KG1 (cell line): ENCODE measurements at places on chromosomes 2 and 18.
A peak's percentile ranks its signal among the peaks of the same experiment; 100 is the strongest.

DNA sequence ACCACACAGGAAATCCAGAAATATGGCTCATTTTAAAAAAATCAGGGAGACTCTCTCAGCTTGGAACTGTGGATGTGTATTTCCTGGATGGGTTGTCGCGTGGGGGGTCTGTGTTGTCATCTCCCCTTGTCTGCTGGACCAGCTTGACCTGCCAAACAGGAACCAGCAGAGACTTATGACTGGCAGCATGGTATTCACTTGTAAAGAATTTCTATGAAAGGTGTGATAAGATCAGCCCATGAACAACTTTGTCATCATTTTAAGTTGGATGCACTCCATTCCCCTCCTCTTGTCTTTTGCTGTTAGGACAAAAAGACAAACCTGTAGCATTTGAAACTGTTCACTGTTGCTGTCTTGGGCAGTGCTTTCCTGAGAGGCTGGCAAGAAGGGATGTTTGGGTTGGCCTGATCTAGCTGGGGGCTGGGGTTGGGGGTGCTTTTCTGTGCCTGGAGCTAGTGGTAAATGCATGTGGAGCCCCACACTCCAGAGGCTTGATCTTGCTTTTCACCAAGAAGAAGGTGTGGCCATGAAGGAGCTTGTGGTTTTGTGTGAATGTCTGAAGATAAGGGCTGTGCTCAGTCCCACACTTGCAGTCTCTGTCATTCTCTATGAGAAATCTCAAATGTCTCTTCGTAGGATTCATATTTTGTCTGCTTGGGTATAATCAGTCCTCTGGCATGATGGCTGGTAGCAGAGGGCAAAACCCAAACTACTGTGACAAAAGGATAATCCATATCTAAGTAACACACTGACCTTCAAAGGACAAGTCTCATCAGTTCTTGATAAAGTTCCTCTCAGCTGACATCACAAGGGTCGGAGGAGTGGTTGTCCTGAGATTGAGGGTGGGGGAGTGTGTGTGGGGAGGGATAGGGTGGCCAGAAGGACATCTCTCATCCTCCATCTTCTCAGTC, 39.0 kb downstream of the RALB start:
- no peak for DNase-seq

- no peak for DNase-seq
Observed at GRCh38 chr2:46937471-46937901, 21.9 kb upstream of the MCFD2 start.

- no peak for DNase-seq
Observed at GRCh38 chr2:66464930-66465637, 30.2 kb downstream of the MEIS1 start.

DNA sequence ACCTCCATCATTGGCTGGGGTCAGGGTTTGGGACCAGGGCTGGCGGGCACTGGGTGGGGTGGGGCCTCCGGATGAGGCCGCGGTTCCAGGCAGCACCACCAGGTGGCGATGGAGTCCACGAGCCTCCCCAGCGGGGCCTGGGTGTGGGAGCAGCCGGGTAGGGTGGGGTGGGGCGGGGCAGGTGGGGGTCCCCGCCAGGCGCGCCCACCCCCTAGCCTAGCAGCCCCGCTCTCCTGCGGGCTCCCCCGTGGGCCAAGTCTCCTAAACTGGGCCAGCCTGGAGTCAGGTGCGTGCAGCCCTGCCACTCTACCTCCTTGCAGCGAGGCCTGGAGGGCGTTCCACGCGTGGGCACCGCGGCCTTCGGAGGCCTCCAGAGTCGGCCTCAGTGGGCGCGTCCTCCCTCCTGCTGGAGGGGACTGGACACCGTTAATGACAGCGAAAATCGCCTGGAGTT, 187.5 kb downstream of the TWIST2 start:
- DNase-seq: no peak

GRCh38 chr2:102606353-102606752, 13.0 kb upstream of the SLC9A2 start:
- no peak for DNase-seq

GRCh38 chr2:109355192-109355843, 226.3 kb downstream of the SH3RF3 start:
- DNase-seq: no peak

DNA sequence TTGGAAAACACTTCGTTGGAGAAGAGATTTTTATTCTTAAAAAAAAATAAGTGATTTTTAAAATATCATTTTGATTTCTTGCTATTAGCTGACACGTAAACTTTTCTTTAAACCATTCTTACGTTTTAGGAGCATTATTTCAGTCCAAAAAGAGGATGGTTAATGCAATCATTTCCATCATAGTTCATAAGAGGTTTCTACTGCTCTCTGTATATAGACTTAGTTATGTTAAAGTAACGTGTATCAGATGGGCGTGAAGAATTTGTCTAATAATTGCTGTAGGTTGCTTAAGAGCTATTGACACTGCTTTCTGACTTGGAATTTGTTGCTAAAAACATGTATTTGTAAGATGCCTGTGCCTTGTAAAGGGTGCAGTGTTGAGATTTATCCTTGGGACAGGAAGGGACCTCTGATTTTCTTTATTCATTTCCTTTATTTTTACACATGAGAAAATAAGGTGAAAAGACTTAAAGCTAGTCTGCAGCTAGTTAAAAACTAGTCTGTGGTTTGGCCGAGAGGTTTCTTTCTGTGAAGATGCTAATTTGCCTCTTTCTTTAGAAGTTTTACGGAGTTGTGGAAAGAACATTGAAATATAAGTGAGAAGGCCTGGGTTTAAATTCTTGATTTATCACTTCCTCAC, 2.9 kb downstream of the ANKRD12 start:
- no peak for DNase-seq

GRCh38 chr2:188326669-188327301, 35.1 kb downstream of the GULP1 start:
- DNase-seq: no peak

- no peak for DNase-seq
Observed at GRCh38 chr2:198957181-198957580, 500.6 kb downstream of the SATB2 start.

DNA sequence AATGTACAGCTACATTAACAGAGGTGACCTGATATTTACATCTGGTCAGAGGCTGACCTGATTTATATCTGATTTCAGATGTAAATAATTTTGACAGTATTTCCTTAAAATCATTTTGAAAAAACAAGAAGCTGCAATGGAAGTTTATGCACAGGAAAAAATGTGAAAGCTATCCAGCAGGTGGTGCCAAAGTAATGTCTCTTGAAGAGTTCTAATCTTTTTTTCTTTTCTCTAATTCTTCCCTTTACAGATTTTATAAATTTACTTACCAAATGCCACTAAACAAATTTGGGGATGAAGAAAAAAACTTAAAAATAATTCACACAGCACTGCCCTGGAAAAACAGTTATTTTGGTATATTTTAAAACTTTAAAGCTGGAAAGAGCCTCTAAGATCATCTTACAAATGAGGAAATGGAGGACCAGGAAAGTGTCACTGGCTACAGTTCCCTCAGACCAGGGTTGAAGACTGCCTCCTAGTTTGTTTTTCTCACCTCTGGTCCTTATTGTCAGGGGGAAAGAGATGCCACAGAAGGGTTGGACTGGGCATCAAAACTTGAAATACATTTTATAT, 16.4 kb upstream of the FBLN7 start:
- peak; percentile 45 for DNase-seq

DNA sequence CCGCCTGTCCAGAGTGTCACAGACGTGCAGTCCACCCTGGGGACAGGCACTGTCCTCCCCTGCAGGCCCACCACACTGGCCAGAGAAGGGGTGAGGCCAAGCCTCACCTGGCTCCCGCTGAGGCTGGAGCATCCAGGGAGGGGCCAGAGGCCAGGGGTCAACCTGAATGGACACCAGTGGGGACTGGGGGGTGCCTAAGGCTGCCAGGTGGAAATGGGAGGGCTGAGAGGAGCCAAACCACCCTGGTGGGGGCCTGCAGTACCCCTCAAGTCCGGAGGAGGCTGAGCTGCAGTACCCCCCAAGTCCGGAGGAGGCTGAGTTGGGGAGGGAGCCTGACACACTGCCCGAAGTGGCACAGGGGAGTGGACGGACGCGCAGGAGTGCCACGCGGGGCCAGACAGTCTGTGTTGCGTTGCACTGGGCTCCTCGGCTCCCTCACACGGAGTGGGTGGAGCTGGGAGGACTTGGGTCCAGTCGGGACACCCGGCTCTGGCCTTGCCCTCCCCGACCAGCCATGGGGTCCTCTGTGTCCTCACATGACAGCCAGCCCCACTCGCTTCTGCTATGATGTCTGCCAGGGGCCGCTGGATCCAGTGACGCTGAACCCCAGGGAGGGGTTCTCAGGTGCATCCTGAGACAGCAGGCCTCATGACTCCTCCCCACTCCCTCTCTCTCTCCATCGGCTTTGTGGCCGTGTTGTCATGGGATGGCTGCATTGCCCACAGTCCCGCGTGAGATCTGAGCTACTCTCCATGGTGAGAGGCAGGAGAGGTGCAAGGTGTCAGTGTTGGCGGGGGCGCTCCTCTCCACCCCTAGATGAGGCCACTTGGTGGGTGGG, 22.3 kb upstream of the GPC1 start:
- no peak for DNase-seq

DNA sequence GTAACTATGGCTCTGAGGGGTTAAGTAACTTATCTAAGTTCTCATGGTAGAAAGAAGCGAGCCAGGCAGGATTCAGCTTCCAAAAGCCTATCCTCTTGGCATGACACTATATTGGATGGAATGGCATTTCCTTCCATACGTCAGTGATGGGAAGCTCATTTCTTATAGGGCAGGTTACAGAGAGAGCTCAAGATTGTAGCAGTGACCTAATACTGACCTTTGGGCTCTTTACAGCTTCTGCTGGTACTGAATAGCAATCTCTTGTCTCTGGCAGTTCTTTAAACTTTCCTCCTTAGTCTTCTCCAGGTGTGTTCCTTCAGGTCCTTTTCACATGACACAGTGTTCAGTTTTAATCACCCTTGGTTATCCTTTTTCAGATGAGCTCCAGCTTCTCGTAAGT, 133.0 kb downstream of the HRH4 start:
- DNase-seq: no peak

- DNase-seq: no peak
Observed at GRCh38 chr2:38666556-38666910, 619 bp downstream of the GALM start.

GRCh38 chr2:232891621-232892071, 21.6 kb downstream of the SNORC start:
- DNase-seq: no peak

GRCh38 chr18:8705961-8706790, 820 bp downstream of the MTCL1 start:
- DNase-seq: no peak

GRCh38 chr2:167057446-167057845, 169.2 kb downstream of the XIRP2 start:
- no peak for DNase-seq

GRCh38 chr2:61405813-61406212, 65.1 kb downstream of the USP34 start:
- no peak for DNase-seq

DNA sequence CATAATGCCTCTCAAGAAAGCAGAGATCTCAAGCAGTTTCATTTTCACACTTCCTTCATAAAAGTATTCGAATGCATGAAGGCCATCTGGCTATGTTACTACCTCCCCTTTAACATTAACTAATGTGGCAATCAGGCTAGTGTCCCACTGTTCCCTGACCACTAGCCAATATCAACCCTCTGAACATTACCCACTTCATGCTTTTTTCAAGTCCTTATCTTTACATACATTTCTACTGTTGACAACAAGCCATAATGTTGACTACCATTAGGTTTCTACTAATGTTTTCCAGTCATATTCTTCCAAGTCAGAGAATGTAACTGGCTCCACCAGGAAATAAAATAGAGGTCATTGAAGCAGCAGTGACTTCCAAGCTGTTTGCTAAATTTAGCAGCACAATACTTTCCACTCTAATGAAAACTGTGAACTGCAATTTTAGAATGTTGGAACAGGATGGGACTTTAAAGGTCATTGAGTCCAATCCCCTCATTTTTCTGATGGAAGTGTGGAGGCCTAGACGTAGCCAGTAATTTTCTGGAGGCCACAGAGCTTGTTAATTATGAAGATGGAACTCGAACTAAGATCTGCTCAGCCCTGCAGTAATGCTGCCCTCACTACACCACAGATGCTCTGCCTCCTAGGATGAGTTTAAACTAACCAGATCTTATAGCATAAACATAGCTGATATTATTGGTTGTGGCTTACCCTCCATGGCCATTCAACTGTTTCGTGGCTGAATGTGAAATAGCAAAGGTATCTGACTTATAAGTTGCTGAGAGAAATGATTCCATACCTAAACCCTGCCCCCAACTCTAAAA, 630 bp upstream of the PPP1R1C start:
- DNase-seq: no peak

- DNase-seq: no peak
Observed at GRCh38 chr18:77487951-77488740, 238.5 kb downstream of the GALR1 start.

DNA sequence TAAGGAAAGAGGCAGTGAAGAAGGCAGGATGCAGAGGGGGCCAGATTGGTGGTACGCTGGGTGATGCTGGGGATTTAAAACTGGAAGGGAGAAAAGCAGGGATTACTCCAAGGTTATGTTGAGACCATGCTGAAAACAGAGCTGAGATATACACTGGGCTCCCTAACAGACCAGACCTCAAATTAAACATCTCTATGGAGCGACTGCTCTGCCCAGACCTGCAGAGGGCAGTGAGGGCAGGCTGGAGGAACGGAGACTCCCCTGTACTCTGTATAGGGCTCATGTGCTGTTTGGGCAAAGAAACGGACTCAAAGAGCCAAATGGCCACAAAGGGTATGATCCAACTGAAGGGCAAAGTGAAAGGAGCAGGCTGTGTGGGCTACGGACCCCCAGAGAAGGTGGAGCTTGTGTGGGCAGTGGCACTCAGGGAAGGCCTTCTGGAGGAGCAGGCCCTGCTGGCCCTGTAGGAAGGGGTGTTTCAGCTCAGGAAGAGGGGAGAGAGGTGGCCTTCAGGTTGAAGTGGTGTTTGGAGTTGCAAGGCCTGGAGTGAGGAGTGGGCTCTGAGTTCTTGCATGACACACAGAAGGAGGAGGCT, 4.8 kb upstream of the CELF4 start:
- no peak for DNase-seq

DNA sequence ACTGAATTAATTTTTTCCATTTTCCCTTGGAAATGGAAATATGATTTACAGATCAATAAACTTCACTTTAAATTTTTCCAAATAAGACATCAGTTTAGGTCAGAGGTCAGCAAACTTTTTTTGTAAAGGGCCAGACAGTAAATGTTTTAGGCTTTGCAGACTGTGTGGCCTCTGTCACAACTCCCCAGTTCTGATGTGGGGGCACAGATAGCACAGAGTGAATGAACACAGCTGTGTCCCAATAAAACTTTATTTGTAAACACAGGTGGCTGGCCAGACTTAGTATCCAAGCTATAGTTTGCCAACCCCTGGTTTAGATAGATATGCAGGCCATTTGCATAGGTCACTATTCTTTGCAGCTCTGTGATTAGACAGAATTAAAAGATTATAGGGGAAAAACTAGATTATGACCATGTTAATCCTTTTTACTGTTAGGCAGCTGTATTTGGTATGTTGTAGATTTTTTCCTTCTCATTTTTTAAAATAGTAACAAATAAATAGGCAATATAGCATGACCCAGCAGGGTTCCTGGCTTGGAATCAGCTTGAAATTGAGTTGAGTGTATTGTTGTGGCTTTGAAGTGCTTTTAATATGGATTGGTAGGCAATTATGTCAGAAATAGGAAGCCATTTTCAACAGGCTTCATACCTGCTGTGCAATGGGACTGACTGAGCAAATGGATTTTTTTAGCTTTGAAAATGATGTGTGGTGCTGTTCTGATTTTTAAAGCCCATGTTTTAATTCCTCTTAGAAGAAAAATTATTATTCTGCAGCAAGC, 59.7 kb downstream of the WDSUB1 start:
- DNase-seq: no peak
